ENCODE measurements at places on chromosomes 7 and 10.

DNA sequence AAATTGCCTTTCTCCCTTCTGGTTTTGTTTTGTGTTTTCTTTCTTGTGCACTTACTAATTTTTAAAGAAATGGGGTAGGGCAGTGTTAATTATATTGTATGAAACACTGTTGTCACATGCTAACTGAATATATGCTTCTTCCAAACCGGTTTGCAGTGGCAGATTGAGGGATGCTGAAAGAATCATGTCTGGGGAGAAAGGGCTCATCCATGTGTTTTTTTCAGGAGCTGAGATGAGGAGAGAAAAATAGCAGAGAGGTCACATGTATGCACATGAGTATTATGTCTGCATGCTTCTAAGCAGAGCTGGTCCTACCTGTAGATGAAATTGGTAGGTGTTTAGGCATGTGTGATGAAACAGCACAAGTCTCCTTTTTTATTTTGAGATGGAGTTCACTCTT, 17.0 kb downstream of the SORCS3 start:
- no peak for DNase-seq

DNA sequence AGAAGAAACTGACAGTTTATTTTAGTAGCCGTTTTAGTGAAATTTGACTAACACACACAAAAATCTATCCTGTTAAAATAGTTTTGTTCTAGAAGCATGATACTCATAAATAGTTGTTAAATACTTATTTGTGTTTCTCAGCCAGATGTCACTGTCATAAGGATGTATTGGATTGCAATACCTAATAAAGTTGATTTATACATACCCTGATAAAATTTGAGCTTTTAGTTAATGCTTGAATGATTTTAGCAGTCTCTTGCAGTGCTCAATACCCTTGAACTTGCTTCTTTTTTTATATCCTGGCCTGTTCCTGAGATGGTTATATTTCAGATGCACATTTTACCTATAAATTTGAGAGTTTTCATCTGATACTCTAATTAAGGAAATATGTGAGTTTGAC, 10.1 kb downstream of the ING3 start:
- no peak for DNase-seq

DNA sequence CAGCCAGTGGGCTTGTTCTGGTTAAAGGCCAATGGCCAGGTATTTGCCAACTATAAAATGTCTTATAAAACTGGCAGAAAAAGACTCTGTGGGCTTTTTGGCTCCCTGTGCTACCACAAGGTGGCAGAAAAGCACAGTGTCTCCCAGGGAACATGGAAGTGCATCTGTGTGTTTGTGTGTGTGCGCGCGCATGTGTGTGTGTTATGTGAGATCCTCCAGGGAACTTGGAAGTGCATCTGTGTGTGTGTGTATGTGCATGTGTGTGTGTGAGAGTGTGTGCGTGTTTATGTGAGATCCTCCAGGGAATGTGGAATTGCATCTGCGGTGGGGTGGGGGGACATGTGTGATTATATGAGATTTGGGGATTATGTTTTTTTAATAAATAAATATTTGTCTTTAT, 30.2 kb upstream of the ABI1 start:
- DNase-seq, result no peak

GRCh38 chr7:74572301-74572979, 85.1 kb upstream of the GTF2I start:
- no peak for DNase-seq

- DNase-seq, result no peak
These were observed 12.2 kb downstream of the FOXK1 start for GRCh38 chr7:4694305-4694704.

GRCh38 chr10:124517931-124518330, 56.3 kb downstream of the LHPP start:
- no peak for DNase-seq

DNA sequence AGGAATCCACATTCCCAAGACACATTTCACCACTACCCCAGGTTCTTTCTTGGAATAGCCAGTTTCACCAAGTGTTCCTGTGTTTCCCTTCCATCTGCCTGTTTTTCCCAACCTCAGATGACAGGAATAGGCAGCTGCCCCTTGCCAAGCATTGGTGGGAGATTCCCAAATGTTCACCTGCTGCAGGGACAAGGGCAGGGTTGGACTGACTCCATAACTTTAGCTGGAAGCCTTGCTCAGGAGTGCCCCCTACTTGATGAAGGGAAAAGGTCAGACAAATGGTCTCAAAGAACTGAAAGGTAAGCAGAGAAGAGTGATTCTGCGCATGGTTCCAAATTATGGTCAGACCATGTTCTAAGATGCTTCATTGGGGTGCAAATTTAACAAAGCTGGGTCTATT, 45.1 kb upstream of the LYZL1 start:
- DNase-seq, result no peak

DNA sequence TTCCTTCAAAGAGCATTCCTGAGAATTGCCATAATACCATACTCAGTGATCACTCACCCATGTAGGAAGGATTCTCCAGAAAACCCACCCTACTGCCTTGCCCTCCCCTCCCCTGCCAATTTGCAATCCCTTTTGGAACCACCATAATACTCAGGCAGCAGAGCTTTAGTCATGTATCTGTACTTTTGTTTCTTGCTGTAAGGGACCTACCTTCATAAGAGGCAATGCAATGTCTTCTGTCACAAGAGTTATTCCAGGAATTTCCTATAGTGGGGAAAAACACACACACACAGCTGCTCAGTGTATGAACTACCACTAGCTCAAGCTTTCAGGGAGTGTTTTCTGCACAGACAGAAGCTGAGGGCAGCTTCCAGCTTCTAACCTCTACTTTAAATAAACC, 67.0 kb downstream of the GSAP start:
- DNase-seq, result no peak

DNA sequence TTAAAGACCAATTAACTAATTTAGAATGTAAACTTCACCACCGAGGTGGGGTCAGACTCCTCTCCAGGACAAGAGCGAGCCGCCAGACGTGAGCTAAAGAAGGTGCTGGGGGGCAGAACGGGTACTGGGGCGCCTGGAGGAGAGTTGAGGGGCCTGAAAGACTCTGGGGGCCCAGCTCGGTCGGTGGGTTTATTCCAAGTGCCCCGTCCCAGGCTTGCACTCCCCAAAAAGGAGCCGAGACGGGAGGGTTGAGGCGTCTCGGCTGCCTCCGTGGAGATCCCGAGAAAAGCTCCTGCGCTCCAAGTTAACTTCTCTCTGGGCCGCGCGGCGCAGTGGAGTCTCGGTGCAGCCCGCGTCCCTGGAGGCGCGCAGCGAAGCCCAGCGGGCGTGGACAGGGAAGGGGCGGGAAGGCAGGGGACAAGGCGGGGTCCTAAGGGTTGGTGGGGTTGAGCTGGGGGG, 553.3 kb downstream of the TFEC start:
- DNase-seq, result no peak

DNA sequence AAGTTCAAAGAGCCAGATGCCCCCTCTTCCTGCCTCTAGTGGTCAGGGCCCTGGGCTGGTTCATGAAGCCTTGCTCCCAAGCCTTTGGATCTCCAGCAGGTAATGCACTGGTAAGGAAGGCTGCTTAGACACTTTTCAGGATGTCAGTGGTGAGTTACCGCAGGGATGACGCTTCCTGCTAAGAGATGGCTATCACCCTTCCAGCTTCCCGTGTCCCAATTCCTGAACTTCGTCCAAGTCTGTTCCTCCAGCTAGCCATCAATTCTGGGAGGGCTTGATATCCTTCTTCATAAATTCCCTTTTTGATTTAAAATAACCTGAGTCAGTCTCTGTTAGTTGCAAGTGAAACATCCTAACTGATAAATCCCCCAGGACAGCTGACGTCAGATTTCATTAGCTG, 221.2 kb downstream of the PLXNA4 start:
- no peak for DNase-seq

- no peak for DNase-seq
These were observed 219.2 kb downstream of the ARHGAP12 start for GRCh38 chr10:31709476-31709875.

DNA sequence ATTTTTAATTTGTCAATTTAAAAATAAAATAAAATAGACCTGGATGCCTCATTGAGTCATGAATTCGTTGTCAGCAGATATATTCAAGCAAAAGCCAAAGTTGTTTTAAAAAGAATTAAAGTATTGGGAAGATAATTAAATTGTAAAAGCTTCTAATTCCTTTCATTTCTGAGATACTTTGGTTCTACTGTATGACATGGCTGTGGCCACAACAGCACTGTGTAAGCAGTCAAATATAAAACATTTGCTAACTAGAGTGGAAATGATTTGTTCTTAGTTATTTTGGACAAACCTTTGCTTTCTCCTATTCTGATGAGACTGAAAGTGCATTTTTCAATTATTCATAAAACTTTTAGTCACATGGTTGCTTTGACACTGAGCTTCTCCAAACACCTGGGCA, 143.6 kb upstream of the FAM13C start:
- no peak for DNase-seq

GRCh38 chr10:110398419-110399105, 93.8 kb upstream of the SMNDC1 start:
- DNase-seq, result no peak

DNA sequence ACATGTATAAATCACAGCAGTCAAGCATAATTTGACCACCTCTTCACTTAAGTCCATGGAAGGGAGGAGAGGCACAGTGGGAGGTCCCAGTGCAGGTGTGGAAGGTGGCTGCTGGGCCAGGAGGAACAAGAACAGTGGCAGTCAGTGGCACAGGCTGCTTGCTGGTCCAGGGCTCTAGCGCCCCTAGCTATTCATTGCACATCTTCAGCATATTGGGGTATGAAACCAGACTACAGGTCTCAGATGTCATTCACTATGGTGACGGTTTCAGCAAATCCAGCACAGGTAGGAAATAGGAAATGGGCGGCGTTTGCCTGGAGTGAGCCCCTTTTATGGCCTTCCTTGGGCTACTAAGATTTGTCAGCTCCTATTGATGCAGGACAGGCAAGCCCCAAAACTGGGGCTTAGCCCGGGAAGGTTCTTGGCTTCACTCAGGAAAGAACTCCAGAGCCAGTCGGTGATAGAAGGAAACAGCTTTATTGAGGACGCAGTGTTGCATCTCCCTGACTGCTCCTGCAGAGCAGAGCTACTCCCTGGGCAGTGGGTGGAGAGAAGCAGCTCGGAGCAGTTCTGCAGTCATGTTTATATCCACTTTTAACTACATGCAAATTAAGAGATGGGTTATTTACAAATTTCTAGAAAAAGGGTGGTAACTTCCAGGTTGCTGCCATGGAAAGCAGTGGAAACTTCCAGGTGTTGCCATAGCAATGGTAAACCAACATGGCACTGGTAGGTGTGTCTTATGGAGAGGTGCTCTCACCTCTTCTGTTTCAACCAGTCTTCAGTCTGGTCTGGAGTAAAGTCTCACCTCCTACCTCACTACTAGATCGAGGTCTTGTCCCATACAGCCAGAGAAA, 608.8 kb downstream of the PARD3 start:
- DNase-seq, result no peak

DNA sequence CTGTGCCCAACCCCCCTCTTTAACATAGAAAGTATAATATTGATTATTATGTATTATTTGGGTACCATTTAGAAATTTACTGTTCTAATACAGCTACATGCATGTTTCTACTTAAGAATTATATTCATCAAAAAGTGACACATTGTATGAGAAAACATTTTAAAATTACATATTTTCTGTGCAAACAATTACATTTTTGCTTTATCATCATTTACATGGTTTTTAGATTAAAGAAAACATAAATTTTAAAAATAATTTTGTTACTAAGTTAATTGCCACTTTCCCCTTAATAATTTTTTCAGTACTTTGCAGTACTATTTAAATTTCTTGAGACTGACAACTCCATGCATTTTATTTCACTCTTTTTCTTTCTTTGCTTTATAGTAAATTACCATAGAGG, 95.3 kb upstream of the GATAD1 start:
- DNase-seq, result no peak

- no peak for DNase-seq
These were observed 56.4 kb upstream of the TAS2R16 start for GRCh38 chr7:123051916-123052315.

- DNase-seq, result no peak
These were observed 82.1 kb upstream of the PRPS1L1 start for GRCh38 chr7:18109762-18110161.

DNA sequence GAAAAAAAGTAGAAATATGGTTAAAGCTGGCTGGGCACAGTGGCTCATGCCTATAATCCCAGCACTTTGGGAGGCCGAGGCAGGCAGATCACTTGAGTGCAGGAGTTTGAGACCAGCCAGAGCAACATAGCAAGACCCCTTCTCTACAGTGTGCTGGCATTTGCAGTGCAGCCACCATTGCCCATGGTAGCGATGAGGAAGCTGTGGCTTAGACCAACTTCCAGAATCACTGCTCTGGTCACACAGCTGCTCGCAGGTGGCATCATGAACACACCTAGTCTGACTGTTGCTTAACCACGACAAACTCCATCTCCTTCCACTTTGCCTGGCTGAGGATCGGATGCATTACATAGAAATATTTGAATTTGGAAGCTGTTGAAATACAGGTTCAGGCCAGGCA, 137.1 kb downstream of the CUX1 start:
- DNase-seq, result no peak

- DNase-seq, result no peak
These were observed 9.4 kb downstream of the CPXM2 start for GRCh38 chr10:123882177-123882576.

DNA sequence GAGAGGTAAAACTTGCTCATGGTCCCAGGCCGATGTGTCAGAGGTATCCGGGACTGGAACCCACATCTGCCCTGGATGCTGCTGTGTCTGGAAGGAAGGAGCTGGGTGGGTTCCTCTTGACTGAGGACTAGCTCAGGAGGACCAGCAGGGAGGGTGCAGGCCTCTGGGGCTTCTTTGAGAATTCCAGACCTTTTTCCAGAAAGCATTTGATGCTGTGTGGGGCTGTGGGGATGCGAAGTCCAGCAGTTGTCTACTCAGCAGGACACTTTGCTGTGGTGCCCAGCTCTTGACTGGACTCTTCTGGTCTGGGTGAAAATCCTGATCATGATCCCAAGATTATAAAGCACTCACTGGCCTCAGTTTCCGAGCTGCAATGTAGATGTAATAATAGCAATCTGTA, 1.7 kb downstream of the RAMP3 start:
- no peak for DNase-seq

- no peak for DNase-seq
These were observed 503.9 kb upstream of the IGFBP3 start for GRCh38 chr7:46424934-46425333.

GRCh38 chr10:132328738-132329137, 3.3 kb upstream of the LRRC27 start:
- DNase-seq, result no peak

DNA sequence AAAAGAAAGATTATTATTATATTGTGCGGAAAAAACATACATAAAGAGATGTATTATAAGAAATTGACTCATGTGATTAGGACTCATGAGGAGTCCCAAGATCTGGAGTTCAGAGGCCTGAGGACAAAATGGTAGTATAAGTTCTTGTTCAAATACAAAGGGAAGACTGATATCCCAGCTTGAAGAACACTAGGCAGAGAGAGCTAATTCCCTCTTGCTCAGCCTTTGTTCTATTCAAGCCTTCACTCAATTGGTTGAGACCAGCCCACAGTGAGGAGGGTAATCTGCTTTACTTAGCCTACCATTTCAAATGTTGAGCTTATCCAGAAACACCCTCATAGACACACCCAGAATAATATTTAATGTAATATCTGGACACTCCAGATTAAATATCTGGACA, 1683.8 kb downstream of the REEP3 start:
- no peak for DNase-seq

- no peak for DNase-seq
These were observed 91.8 kb upstream of the KMT2C start for GRCh38 chr7:152527610-152528032.
